ENCODE measurements at places on chromosomes 3 and 15.

DNA sequence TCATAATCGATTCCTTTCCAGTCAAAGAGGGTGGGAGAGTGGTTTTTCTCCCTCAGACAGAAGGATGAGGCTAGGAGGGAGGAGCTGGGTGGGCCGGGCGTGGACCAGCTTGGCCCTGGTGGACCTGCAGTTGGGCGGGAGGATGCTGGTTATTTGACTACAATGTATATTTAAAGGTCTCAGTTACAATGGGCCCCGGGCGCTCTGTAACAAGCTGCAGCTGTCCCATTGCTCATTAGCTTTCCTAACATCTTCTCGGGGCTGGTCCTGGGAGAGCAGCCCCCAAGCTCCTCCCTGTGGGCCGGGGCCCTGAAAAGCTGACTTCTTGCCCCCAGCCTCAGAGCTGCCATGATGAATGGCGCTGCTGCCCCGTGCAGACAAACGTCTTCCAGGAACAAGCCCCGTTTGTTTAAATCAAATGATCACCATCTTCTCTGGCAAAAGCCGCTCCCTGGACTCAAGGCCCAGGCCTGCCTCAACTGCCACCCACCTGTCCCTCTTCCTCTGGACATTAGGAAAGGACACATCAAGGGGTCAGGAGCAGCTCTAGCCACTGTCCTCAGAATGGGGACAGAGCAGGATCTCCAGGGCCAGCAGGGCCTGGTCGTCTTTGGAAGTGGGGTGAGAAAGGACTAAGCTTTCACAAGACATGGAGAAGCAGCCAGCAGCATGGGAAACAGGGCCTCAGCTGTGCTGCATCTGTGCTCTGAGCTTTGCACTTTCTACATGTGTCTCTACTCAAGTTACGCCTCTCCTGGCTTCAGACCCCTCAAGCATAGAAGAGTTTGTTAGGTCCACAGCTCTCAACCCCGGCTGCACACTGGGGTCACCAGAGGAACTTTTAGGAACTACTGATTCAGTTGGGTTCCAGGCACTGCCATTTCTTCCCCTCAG lies 38.6 kb downstream of the MAGEF1 start:
- no peak for DNase-seq

- DNase-seq: no peak
Observed at GRCh38 chr15:99102332-99103235, 2.3 kb upstream of the SYNM start.

GRCh38 chr15:92906563-92907081 lies 6.5 kb downstream of the CHD2 start:
- no peak for DNase-seq

- DNase-seq: no peak
Observed at GRCh38 chr15:94185547-94186236, 45.7 kb upstream of the MCTP2 start.

DNA sequence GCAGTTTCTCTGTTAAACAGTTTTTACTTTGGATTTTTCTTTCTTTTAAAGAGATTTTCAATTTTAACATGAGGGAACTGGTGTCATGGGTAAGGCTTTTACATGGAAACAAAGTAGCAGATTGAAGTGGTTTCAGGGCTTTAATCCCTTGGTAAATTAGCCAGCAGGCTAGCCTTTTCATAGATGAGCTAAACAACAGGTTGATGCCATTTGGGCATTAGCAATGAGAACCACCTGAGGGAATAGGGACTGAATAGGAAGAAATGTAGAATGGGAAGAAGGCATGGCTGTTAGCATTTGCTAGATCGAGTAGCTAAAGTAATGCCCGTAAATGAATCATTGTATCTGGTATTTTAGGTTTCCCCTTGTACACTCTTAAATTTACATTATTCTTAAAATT lies 165.5 kb upstream of the MLF1 start:
- DNase-seq: no peak

DNA sequence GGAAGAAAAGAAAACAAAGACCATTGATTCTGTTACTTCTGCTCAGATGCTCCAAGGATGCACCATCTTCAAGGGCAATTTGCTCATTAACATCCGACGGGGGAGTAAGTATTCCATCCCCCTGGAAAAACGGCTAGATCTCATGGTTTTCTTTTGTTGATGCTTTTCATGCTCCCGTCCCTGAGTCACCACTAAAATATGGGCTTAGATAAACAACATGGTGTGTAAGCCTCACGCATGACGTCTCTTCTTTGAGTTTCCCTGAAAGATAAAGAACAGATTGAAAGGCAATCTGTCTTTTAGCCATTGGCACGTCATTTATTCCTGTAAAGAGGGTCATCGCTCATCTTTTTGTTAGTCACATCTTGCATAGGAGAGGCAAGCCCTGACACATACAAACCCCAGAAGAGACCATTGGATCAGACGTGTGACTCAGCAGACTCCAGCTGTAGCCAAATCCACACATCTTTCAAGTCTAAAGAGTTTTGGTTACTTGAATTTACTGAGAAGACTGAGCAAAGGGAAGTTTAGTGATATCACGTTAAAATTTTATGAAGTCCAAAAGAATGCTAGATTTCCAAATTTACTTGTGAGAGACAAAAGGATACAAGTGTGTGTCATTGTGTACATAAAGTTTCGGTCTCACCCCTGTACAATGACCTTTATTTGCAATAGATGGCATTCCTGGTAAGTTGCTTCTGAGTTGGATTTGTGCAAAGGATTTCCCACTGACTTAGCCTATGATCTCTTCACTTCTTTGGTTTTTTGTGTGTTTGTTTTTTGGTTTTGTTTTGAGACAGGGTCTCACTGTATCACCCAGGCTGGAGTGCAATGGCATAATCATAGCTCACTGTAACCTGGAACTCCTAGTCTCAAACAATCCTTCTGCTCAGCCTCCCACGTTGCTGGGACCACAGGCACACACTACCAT lies 110.5 kb downstream of the PGPEP1L start:
- DNase-seq: peak; percentile 91

DNA sequence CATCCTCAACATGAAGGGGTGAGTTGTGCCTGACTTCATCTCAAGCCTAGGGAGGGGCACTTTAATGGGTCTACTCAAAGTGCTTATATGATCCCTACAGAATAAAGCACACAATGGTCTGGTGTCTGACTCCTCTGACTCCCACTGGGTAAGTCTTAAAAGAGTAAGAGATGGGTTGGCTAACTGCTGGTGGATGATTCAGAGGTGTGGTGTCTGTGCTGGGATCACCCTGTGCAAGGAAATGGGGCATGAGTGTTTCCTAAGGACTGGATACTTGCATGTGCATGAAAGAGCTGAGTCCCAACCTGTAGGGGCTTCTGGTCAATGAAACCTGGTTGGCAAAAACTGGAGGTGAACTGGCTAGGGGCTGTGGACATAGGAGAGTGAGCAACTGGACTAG lies 158.8 kb downstream of the IL20RB start:
- DNase-seq: no peak

DNA sequence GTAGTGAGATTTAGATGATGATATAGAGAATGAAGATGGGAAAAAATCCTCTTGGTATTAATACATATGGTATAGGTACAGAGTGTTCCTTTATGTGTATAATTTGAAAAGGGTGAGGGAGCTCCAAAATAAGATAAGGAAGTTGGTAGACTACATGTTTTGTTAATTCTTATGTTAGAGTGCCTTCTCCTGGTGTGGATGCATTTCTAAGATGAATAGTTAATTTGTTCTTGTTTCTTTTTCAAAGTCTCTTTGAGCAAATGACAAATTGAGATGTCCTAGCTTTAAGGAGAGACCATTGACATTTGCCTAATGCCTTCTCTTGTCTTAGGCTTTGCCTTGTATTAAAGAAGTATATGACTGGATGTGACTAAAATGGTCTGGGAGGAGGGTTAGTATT lies 34.1 kb downstream of the AKAP13 start:
- DNase-seq: no peak

DNA sequence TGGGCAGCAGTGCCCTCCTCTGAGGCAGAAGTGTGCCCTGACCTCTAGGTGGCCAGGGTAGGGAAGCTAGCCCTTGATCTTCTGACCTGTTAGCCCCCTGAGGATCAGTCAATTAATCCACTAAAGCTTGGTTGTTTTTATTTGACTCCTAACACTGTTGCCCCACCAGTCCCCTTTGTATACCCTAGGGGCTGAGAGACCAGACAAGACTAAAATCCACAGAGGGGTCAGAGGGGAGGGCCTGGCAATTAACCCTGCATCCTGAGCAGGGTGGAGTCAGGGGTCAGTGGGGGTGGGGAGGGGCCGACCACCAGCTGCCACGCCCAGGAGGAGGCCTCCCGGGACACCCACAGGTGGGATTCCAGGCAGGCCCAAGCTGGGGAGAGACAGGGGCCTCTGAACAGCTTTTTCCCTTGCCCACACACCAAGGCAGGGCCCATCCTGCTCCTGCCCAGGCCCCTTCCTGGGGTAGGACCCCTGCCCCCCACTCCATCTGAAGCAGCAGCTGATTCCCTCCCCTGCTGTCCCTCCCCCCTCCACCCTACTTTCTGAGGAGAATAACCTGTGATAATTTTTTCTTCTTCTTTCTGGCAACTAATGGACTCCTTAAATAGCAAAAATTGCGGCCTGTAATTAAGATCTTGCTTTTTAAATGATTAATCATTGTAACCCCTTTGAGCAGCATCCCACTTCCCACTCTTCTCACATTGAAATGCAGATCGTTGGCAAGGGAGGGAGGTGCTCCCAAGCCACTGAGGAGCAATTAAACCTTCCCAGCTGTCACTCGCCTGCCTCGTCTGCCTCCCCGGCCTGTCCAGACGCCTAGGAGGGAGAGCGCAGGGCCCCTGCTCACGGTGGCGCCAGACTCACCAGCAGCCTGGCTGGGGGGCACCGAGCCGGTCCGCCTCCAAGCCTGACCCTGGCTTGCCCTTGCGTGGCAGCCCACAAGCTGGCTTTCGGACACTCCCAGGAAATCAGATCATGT lies 51.9 kb downstream of the RHCG start:
- no peak for DNase-seq

GRCh38 chr15:68574629-68575028 lies 4.2 kb upstream of the CORO2B start:
- DNase-seq: no peak

GRCh38 chr15:51579012-51579411 lies 43.6 kb downstream of the DMXL2 start:
- DNase-seq: no peak

DNA sequence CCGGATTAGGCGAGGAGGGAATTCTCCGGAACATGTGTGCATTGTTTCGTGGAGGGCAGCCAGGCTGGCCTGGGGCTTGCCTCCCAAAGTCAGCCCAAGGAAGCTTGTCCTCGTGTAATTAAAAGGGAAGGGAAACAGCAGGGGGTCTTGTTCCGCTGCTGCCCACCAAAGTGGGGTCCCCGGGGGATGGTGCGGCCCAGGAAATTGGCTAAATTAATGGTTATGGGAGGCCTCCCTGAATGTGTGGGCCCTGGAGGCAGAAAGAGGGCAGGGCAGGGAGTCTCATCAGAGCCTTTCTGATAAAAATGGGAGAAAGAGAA lies 118.1 kb downstream of the OPA1 start:
- no peak for DNase-seq

DNA sequence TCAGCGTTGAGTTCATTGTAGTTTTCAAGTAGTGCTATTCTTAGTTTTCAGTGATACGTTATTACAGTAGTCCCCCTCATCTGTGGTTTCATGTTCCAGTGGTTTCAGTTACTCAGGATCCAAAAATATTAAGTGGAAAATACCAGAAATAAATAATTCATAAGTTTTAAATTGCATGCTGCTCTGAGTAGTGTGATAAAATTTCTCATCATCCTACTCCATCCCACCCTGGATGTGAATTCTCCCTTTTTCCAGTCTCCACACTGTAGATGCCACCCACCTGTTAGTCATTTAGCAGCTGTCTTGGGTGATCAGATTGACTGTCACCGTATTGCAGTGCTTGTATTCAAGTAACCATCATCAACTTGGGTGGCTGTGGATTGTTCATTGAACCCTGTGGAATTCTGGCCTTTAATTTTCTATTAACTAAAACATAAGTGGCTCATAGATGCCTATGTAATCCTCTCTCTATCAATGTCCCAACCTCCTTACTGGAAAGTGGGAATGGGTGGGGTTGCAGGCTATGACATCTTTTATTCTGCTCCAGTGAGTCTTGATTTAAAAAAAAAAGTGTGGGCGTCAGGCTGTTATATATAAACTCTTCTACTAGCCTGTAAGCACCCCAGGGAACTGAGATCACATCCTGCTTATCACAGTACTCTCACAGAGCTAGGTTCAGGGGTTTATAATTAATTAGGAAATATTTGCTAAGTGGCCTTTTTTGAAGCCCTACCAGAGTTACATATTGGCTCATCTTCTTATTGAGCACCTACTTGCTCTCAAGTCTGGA lies 97.5 kb downstream of the CFAP20DC start:
- DNase-seq: peak; percentile 90

DNA sequence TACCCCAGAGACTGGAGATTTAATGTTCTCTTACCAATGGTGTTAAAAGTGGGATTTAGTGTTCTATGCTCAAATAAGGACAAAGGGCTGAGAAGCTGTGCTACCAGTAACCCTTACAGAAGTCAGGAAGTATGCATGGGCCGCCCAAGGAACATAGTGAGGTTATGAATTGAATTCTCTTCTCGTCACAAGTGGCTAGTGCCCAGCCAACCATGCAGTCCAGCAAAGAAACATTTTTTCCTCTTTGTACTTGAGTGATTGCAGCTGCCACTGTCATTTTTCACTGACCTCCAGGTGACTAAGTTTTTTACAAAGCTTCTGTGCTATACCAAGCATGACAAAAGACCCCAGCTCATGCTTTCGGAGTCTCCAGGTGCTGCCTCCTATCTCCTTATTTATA lies 110.6 kb upstream of the DCBLD2 start:
- DNase-seq: peak; percentile 87

GRCh38 chr3:97736928-97737327 lies 27.6 kb upstream of the ARL6 start:
- DNase-seq: peak; percentile 23

GRCh38 chr3:126056681-126057500 lies 27.0 kb downstream of the SLC41A3 start:
- DNase-seq: no peak

- DNase-seq: no peak
Observed at GRCh38 chr15:80502782-80503181, 98.6 kb downstream of the ARNT2 start.

DNA sequence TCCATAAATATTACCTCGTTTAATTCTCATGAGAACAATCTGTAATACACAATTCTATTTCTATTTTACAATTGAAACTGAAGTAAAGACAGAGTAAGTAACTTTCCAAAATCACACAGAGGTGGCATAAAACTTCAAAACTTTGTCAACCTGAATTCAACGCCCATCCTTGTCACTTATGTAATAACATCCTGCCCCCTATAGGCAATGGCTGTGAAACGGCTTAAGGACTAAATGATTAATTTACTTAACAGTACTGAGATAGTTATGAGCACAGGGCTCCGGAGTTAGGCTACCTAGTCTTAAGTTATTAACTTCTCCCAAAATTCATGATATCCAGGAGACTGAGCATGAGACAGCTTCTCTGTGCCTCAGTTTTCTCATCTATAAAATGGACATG lies 293.1 kb upstream of the CHRM5 start:
- DNase-seq: no peak

DNA sequence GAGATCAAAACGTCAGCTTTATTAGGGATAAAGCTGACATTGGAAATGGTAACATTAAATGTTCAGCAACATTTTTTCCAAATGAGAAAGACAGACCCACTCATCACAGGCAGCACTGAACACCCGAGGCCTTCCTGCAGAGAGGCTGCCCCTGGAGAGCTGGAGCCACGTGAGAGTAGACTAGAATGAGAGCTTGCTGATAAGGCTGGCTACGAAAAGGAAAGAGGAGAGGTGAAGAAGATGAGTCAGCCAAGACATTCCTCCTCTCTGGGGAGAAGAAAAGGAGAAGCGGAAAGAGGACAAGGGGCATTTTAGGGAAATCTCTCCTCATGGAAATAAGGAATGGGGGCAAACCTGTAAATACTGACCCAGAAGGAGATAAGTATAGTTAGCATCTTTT lies 7.3 kb downstream of the CYP19A1 start:
- no peak for DNase-seq
